ENCODE measurements at places on chromosomes 7 and 10.

DNA sequence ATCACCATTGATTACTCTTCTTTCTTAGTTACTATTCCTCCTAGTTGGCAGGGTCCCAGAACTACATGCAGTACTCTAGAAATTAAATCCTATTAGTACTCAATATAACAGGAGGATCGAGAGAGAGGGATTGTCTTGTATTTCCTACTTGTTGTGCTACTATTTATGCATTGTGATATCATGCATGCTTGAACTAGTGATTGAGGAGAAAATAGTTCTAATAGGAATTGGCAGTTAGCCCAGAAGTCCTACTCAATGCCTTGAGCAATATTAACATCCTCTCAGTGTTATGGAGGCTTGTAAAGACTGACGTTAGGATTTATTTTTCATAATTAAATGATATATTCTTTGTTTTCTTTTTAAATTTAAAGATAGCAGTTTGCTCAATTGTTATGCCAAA lies 67.4 kb downstream of the FOXP2 start:
- no peak for DNase-seq

- no peak for DNase-seq
Measured at GRCh38 chr10:4515721-4516120, 310.3 kb upstream of the AKR1E2 start.

DNA sequence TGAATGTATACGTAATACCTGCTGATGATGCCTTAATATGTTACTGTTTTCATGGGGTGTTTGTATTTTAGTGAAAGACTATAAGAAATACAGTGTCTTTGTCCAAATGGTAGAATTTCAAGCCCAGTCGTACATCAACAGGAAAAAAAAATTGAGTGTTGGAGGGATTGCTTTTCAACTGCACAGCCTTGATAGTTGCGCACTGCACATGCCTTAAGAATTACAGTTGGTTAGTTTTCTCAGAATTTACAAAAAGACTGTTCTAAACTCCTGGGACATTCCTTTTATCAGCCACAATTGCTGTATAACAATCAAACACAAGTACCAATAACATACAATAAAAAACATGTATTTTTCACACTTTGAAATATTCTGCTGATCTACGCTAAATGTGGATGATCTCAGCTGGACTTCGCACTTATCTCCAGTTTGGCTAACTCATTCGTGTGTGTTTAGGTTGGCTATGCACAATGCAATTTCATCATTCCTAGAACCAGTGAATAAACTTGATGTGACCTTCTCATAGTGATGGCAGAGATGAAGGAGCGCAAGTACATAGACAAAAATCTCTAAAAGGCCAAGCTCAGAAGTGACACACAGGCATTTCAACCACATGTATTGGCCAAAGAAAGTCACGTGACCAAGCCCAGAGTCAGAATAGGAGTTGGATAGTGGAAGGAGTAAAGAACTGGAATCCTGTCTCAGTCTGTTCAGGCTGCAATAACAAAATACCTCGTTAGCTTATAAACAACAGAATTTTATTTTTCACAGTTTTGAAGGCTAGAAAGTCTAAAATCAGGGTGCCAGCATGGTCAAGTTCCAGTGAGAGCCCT lies 152.3 kb downstream of the IPMK start:
- DNase-seq: no peak

DNA sequence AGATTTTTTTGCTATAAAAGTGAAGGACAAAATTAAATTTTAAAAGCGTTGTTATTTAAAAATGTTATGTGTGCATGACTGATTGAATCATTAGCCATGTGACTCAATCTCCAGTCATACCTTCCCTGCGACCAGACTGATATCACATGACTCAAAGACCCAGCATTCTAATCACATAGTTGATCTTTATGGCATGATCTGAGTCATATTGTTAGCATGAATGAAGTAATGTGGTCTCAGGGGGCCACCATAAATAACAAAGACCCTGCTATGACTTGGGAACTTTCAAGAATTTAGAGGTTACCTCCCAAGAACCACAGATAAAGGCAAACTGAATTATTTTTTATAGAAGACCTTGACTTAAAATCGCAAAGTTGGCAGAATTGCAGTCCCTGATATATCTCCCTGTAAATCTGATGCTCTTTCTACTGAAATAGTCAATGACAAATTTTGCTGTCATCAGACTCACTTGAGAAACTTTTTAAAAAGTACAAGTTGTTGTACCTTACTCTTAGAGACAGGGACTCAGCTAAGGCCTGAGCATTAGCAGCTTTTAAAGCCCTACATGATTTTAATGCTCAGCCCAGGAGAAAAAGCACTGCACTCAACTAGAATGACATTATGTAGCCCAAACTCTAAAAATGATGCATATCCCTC lies 717.3 kb downstream of the XPNPEP1 start:
- DNase-seq: no peak

DNA sequence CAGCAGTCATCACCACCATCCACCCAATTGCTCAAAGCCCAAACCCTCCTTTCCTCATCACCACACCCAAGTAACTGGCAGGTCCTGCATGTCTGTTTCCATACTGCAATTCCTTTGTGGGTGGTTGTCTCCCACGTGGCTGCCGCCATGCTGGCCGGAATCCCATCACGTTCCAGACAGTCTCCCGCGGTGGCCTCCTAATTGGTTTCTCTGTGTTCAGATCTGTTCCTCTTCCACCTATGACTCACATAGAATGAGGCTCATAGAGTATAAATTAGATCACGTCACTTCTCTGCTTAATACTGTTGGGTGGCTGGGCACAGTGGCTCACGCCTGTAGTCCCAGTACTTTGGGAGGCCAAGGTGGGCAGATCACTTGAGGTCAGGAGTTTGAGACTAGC lies 813.0 kb downstream of the TYW1 start:
- no peak for DNase-seq

DNA sequence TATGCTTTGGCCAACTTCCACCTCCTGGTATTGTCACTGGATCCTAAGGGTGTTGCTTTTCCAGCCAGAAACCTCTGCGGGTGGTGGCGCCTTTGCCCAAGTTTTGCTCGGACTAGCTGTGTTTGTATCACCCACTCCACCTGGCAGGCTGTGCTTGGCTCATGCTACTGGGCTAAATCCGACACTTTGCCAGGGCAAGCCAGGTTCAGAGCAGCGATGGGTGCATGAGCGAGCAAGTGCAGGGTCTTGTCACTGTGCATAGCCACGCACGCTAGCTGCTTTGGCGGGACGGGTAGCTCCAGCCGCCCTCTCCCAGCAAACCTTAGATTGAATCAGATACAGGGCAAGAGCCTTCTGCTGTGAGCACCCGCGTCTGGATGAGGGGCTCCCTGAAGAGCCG lies 737.5 kb downstream of the PCDH15 start:
- DNase-seq: no peak
